Esophagus squamous epithelium (tissue), 5 donors: ENCODE measurements at places on chromosomes 5 and 9.

GRCh38 chr9:3200331-3200774 lies 325.4 kb downstream of the RFX3 start:
- no peak for DNase-seq

DNA sequence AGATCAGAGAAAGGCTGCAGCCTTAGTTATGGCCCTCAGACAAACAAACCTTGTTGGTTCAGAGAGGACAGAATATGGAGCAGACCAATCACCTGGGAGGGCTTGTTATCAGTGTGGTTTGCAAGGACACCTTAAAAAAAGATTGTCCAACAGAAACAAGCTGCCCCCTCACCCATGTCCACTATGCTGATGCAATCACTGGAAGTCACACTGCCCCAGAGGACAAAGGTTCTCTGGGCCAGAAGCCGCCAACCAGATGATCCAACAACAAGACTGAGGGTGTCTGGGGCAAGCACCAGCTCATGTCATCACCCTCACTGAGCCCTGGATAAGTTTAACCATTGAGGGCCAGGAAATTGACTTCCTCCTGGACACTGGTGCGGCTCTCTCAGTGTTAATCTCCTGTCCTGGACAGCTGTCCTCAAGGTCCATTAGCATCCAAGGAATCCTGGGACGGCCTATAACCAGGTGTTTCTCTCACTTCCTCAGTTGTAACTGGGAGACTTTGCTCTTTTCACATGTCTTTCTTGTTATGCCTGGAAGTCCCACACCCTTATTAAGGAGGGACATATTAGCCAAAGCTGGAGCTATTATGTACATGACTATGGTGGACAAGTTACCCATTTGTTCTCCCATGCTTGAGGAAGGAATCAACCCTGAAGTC lies 36.9 kb upstream of the TBCA start:
- DNase-seq: no peak

- DNase-seq: no peak
These were observed 434.7 kb upstream of the ZNF608 start for GRCh38 chr5:125181159-125181558.

- DNase-seq: peak; percentile 24
These were observed 41.5 kb downstream of the SH3PXD2B start for GRCh38 chr5:172412724-172413286.

DNA sequence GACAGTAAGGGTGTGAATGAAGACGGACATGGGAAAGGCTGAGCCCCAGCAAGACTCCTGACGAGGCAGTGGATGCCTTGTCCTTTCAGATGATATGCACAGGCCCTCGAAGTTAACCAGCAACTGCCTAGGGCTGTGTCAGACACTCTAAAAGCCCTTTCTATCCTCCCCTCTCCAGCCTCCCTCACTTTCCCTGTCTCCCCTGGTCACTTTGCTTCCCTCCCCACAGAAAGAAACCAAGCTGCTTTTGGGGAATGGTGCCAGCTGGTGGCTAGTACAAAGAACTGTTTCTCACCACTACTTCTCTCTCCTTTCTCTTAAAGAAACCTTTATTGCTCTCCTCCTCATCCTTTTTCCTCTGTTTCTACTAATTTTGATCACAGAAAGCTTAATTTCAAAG lies 21.4 kb downstream of the LHFPL2 start:
- DNase-seq: no peak

DNA sequence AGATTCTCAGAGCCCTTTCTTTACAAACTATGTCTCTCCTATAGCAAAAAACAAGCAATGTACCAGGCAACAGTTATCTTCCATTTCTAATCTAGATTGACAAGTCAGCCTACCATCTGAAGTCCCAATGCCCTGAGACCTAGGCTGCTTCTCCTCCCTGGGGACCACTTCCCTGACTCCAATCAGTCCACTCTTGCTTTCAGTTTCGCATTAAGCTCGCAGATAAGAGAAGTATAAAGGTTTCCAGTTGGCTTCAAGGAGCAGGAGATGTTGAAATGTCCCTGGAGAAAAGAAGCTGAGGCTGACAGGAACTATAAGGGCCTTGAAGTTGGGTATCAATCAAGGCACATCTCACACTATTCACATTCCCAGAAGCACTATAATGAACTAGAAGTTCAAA lies 32.3 kb downstream of the ERP44 start:
- no peak for DNase-seq

DNA sequence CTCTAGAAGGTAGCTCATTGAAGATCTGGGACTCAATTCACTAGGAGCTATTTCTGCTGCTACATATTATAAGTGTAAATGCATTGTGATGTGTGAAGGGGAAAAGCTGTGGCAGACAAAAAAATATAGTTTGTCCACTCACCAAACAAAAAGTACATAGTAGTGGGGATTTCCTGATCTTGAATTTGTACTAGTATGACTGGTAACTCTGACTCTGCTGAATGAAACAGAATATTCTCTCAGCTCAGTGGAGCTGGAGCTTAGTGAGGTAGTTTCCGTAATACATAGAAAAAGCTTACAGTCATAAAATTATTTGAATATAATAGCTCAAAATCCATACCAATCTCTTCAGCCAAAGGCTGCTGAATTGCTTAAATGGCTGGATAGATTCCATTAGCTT lies 455.6 kb upstream of the CD180 start:
- no peak for DNase-seq

DNA sequence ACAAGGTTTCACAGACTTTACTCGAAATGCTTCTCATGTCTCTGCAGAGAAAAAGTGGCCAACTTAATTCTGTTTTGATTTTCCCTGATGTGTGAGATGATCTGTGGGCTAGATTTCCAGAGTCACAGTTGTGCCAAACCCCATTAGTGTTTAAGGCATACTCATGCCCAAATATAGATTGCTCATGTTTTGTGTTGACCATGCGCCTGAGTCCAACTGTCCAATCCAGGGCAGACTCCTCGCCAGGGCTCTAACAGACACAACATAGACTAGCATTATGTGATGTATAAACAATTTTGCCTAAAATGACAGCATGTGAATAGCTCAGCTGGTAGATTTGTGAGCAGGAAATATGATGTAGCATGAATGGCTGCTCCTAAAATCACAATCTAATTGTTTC lies 128.1 kb downstream of the PRDM6 start:
- DNase-seq: no peak

- no peak for DNase-seq
These were observed 128.9 kb downstream of the ERCC6L2 start for GRCh38 chr9:96004379-96004778.

DNA sequence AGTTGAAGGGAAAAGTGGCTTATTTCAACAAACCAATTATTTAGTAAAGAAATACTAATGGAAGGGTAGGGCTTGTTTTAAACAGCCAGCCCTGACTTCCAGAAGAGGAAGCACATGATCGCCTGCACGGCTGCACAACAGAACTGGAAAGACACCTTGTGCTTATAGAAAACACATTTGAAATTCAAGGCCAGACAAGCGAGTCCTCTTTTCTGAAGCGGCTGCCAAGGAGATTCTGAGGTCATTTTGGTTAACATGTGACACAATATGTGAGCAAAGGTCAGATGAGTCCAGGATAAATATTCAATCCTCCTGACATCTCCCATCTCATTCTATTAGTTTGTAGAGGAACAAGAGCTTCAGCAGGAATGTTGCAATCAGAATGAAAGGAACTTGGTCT lies 461.4 kb upstream of the ST8SIA4 start:
- no peak for DNase-seq

DNA sequence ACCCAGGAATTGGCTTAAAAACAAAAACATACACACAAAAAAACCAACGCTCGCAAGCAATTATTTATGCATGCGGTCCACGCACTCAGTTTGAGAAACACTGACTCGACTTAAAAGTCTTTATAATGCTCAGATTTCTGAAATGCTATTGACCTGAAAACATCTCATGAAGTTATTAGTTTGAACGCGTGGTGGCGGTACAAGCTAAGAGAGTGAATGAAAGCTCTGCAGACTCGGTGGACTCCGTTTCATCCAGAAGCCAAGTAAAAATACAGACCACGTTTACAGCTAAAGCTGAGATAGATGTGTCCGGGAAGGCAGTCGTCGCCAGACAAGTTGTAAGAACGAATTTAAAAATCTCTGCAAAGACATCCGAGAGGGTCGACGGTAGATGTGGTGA lies at the start of gene PCDHB6:
Gene PCDHB6 (plus strand): TSS at position 246 of the 400 bp plus-strand sequence. CDS start 201 bp downstream, outside the sequence.
- no peak for DNase-seq

DNA sequence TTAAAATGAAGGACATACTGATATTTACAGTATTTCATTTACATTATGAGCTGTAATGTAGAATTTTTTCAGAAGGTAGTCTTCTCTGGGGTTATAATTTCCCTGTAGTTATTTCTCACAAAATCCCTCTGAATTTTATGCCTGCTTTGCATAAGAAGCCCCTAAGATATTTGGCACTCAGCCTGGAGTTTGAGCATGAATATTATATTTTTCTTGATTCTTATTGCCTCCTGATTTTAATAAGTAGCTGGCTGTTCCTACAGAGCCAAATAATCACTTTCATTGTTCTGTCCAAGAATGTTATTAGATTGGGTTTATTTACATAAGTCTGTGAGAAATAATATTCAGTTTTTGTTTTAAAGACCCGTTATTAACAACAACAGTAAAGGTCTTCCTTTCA lies 195.0 kb downstream of the FER start:
- DNase-seq: no peak

GRCh38 chr9:109730228-109730627 lies 49.8 kb upstream of the PALM2AKAP2 start:
- no peak for DNase-seq

GRCh38 chr5:143641549-143642355 lies 170.2 kb upstream of the HMHB1 start:
- DNase-seq: no peak

GRCh38 chr9:86546712-86547111 lies 192.5 kb upstream of the TUT7 start:
- no peak for DNase-seq

GRCh38 chr5:180792965-180793287 lies 9.7 kb downstream of the MGAT1 start:
- DNase-seq: no peak

- DNase-seq: no peak
These were observed 15.0 kb downstream of the GLIPR2 start for GRCh38 chr9:36151316-36152210.

DNA sequence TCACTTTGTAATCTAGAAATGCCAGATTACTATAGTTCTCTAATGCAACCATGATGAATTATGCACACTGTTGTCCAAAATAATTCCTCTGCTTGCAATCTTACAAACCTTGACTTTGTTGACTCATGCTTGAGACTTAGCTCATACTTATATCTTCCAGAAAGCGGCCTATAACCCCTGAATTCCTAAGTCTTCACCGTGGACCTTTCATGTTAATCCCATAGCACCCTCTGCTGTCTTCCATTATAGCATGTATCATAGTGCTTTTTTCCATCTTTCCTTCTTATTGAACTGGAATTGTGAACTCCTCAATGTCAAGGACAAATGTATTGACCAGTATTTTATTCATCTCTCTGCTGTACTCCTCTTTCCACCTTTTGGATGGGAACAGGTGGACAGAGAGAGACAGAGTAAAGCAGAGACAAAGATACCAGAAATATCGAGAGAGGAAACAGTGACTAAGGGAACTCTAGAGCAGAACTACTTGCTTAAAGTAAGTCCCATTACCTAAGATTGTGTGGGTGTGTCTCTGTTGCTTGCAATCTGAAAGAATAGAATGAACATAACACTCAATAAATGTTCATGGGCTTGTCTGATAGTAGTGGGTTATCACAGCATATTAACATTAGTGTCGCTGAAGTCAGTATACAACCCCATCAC lies 110.0 kb downstream of the LURAP1L start:
- DNase-seq: no peak

DNA sequence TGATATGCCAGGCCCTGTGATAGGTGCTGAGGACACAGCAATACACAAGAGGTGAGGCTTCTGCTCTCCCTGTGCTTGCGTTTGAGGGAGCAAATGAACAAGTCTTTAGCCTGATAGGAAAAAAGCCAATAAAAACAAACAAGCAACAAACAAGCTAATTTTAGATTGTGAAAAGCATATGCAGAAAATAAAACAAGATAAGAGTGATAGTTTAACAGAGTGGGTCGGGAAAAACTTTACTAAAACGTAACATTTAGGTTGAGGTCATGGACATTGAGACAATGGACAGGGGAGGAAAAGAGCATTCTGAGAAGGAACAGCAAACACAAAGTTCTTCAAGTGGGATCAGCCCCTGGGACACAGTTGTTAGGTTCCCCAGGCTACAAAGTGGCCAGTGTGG lies 4.3 kb downstream of the SMIM3 start:
- no peak for DNase-seq

- DNase-seq: no peak
These were observed 190.4 kb downstream of the MTRR start for GRCh38 chr5:8059337-8059736.

DNA sequence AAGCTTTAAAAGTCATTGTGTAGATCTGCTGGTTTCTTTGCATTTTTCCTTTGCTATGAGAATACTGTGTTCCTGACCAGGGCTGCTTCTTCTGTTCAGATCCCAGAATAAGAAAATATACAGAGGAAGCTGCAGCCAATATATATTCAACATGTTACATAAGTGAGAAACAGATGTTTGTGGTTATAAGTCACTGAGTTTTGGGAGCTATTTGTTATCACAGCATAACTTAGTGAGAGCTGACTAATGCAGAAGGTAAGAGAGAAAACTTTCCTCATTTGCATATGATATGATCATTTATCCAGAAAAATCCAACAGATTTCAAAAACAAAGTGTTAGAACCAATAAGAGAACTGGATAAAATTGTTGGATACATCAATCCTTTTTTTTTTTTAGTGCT lies 136.3 kb upstream of the NR3C1 start:
- no peak for DNase-seq

DNA sequence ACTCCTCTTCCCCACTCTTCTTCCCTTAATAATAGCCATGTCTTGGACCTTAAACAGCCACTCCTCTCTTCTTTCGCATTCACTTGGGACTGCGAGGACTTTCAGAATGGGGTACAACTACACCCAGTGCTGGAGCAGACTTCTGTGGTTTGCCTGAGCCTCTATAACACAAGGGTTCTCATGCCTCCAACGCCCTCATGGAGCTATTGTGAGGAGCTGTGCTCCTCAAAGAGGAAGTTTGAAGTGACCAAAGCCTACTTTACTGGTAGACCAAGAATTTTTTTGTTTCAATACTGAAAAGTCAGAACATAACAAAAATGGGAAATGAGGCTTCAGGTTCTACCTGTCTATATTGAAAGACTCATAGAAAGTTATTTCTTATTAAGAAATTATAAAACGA lies 316.4 kb downstream of the PIK3R1 start:
- DNase-seq: no peak

DNA sequence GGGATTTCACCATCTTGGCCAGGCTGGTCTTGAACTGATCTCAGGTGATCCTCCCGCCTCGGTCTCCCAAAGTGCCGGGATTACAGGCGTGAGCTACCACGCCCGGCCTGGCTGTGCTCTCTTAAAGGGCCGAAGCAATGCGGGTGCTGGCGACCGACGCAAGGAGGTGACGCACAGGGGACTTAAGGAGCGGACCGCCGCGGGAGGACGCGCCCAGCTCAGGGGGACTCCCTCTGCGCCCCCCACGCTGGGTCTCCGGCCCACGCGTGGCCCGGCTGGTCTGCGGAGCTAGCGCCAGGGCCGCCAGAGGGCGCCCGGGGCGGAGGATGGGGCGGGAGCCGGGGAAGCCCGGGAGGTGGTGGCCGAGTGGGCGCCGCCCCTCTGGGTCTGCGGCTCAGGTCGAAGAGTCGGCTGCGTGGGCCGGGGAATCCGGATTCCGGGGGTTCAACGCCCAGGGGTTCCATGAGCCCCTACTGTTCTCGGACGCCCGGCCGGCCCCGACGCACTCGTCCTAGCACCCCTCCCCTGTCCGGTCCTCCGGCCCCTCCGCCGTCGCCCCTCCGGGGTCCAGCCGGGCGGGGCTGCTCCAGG lies 502 bp upstream of the CERCAM start:
- DNase-seq: no peak

GRCh38 chr9:20570756-20571155 lies 51.5 kb downstream of the MLLT3 start:
- DNase-seq: no peak

- no peak for DNase-seq
These were observed 16.9 kb downstream of the TMOD1 start for GRCh38 chr9:97518166-97518908.
